ENCODE measurements at places on chromosomes 13 and 19. TPM values are rescaled to one million over a fixed set of nuclear protein-coding genes. Genes with fewer than 3 reads are reported as not detected.

DNA sequence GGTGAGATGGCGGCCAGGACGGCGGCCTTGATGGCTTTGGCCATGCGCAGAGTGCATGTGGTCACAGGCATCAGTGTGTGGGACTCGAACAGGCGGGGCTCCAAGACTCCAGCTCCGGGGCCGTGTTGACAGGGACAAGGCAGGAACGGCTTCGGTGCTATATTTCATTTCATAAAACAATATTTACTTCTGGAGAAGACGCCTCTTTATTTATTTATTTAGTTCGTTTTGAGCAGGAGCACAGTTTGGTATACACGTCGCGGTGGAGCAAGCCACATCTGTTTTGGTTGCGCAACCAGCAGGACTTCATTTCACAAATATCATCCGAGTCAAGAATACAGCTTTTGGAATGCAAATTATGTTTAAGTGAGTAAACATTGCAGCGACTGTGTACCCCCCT, 166.7 kb upstream of the TSHZ3 start:
- DNase-seq = no peak

- no peak for DNase-seq
These were observed 54.5 kb downstream of the LMO7 start for GRCh38 chr13:75690607-75691006.

DNA sequence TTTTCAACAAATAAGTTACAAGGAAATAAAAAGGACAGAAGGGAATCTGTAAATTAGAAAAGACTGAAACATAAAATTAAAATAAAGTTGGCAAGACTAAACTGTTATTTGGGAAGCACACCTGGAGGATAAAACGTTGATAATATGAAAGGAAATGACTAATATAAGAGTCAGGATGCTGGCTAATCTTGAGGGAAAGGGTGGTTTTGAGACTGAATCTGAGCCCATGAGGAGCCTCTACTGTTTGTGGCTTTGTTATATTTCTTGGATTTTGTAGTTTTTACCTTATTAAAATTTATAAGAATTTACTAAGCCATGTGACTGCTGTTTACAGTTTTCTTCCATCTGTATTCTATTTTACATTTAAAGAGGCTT, 718.0 kb upstream of the SPRY2 start:
- no peak for DNase-seq

GRCh38 chr19:49398001-49398615, 10.1 kb downstream of the KASH5 start:
- no peak for DNase-seq

- peak; percentile 69 for DNase-seq
These were observed 16.2 kb upstream of the FOXO1 start for GRCh38 chr13:40682449-40683240.

DNA sequence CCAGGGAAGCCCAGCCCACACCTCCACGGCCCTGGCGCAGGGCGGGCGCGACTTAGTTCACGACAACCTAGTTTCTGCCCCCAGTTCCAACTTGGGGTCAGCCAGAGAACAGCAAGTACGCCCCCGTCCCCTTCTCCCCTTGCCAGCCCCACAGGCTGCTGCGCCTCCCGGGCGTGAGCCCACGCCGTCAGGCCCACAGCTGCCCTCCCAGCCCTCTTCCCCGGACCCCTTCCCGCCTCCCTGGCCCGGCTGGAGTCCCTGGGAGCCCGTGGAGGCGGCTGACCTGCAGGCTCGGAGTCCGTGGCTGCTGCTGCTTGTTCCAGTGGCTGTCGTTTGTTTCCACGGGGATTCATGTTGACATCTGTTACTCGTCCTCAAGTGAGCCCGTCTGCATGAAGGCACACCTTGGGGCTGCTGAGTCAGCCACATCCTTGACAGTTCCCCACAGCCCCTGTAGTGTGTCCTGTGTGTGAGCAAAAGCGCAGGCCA, 86.0 kb downstream of the ATP11A start:
- DNase-seq = no peak

DNA sequence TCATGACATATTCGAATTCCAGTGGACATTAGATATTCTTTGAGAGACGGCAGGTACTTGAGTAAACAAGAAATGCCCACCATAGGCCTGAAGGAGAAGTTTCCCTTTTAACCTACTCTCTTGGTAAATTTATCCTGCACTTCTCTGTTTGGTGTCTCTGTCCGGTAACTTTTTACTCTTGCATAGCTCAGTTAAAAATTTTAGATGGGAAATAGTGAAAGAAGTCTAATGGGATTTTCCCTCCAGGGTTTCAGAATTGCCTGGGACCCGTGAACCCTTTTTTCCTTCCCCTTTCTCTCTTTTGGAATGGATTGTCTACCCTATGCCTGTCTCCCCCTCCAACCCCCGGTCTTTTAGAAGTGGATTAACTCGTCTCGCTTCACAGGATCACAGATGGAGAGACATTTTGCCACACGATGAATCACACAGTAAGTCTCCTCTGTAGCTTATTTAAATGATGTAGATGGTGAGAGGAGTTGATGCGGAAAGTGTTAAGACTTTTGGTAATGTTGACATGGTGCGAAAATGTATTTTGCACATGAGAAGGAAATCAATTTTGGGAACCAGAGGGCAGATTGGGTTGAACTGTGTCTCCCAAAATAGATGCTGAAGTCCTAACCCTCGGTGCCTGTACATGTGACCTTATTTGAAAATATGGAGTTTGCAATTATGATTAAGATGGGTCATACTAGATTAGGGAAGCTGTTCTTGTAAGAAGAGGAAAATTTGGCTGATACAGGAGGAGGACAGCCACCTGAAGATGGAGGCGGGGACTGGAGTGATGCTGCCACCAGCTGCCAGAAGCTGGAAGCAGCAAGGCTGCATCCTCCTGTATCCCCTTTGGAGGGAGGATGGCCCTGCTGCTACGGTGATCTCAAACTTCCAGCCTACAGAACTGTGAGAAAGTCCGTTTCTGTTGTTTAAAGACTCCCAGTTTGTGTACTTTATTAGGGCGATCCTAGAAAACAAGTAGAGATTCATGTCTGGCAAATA, 711 bp upstream of the MIPEP start:
- DNase-seq = peak; percentile 41

DNA sequence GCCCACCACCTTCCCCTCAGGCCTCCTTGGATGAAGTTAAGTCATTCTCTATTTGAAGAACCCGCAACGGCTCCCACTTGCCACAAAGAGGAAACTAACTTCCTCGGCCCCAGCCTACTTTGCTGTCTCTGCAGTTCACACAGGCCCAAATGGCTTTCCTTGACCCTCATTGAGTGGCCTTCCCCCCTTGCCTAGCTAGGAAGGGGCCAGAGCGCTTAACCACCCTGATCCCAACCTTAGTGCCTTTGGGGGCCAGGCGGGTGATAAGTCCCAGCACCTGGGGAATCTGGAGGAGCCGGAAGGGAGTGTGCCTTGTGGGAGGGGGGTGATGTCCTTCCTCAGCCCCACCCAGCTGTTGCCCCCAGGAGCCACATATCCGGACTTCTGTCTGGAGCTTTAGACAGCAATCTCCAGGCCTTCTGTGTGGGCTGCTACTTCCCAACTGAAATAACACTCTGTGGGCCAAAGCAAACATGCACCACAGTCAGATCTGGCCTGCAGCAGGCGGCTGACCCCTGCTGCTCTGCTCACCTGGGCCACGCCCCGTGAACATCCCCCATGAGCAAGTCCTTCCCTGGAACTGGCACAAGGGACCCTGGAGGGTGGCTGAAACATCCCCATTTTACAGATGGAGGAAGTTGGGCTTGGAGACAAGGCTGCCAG, 10.5 kb downstream of the NECTIN2 start:
- DNase-seq = no peak

GRCh38 chr19:39540333-39540673, 342 bp upstream of the EID2 start:
- no peak for DNase-seq

DNA sequence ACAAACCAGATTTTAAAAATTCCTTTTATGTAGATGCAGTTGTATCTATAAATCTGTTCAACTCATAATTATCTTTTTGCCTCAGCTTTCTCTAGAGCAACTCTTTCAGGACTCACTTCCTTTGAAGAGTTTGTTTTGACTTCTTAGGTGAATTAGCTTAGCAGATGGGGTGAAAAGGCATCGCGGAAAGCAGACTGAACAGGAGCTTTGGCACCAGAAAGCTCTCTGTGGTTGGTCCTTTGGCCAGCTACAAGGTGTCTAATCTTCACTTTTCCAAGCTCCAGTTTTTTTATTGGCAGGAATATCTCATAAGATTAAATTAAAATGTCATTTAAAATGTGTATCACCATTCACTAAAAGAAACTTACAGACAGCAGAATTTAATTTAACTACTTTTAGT, 60.6 kb upstream of the KLF12 start:
- DNase-seq = no peak

- DNase-seq = no peak
These were observed 25.6 kb downstream of the LRCH1 start for GRCh38 chr13:46578590-46578975.

- no peak for DNase-seq
These were observed 47.9 kb upstream of the CEACAM21 start for GRCh38 chr19:41528106-41528505.

- DNase-seq = no peak
These were observed 5.0 kb downstream of the AP1M2 start for GRCh38 chr19:10582091-10582490.

DNA sequence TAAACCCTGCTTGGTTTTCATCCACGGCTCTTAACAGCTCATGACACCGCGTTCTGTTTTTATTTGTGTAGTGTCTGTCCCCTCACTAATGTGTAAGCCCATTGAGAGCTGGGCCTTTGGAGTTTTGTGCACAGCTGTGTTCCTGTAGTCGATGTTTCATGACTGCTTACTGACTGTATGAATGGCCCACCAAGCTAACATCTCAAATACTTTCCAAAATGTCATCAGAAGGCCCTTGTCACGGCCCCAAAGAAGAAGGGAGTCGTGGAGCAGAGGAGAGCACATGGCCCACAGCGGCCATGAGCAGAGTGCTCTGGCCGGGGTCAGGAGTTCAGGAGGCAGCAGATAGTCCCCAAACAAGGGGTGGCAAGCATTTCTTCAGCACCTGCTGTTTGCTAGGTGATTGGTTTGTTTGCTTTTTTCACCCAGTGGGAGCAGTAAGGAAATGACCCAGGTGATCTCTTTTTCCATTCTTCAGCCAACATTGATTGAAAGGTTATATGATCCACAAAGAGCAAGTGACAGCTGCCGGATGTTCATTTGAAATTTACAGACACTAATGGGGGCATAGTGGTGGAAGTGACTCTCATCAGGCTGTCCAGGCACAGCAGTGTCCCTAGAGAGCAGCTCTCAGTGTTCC, 315.2 kb downstream of the ATP8A2 start:
- DNase-seq = no peak

- DNase-seq = no peak
These were observed 128.0 kb upstream of the VSTM2B start for GRCh38 chr19:29397748-29398147.

- peak; percentile 86 for DNase-seq
These were observed 282.9 kb downstream of the TSHZ3 start for GRCh38 chr19:31066385-31066784.

- DNase-seq = no peak
These were observed 208.3 kb downstream of the OXGR1 start for GRCh38 chr13:96785986-96786385.

AMER2 gene
- 49.7 TPM for total RNA-seq

CYP4F8 gene
- not detected for total RNA-seq

ZNF444 gene
- 44.2 TPM for total RNA-seq

DHDH gene
- not detected for total RNA-seq

C19orf12 gene
- 26.8 TPM for total RNA-seq

ZNF578 gene
- total RNA-seq = 0.69 TPM
